ENCODE measurements at places on chromosomes 6 and 20.

- DNase-seq = peak; percentile 12
Measured at GRCh38 chr6:137641474-137642077, 147.4 kb upstream of the OLIG3 start.

DNA sequence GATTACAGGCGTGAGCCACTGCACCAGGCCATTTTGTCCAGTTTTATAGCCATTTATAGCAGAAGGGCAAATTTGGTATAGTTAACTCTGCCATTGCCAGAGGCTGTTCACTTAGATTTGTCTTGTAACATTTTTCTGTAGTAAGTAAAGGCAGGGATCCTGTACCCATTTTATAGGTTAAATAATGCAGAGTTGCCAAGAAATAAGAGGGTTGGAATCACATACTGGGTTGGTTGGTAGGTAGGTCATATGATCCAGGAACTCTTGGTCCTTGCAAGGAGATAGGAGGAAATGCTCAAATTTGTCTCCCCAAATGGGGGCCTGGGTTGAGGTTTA lies 68.1 kb downstream of the SHLD1 start:
- no peak for DNase-seq

DNA sequence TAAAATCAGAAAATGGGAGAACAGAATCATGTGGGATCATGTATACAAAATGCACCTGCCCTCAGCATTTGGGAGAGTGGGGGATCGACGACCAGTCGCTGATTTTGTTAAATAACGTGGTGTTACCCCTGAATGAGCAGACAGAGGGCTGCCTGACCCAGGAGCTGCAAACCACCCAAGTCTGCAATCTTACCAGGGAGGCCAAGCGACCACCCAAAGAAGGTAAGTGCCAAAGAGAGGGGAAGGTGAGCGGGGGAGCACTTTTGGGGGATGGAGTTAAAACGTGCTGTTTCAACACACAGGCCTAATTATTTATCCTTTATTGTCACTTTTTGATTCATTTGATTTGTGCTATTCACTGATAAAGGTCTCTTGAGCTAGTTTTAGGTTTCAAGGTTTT lies 4.1 kb downstream of the ADGRB3 start:
- DNase-seq = no peak

- no peak for DNase-seq
Measured at GRCh38 chr6:72250664-72251063, 364.3 kb downstream of the RIMS1 start.
